ENCODE measurements at places on chromosomes 11 and 22. TPM values are rescaled to one million over a fixed set of nuclear protein-coding genes. Genes with fewer than 3 reads are reported as not detected.

Gene RAB39A
- 1.2 TPM for polyA plus RNA-seq

Gene NOX4
- polyA plus RNA-seq: 44.6 TPM

Gene OR4D5
- polyA plus RNA-seq: not detected

Gene DAGLA
- 3.5 TPM for polyA plus RNA-seq

Gene MPPED2
- 23.2 TPM for polyA plus RNA-seq
